Dorsolateral prefrontal cortex (tissue), 122 donors: ENCODE measurements at places on chromosomes 2 and 18. TPM values are rescaled to one million over a fixed set of nuclear protein-coding genes. Genes with fewer than 3 reads are reported as not detected.

Gene KRTCAP3
- total RNA-seq: 0.90 TPM

Gene EVA1A
- total RNA-seq: not detected

Gene PLB1
- 8.7 TPM for total RNA-seq

Gene MOGAT1
- total RNA-seq: not detected

Gene RESP18
- 0.81 TPM for total RNA-seq

Gene IL1RL2
- 4.6 TPM for total RNA-seq

Gene FIGN
- 13.9 TPM for total RNA-seq

Gene FAM161A
- 16.9 TPM for total RNA-seq

Gene LYPD6B
- total RNA-seq: 2.9 TPM

Gene CCDC74B
- total RNA-seq: 7.9 TPM

- DNase-seq: no peak
Observed at GRCh38 chr2:96866986-96867755, 2.7 kb downstream of the SEMA4C start.

- no peak for DNase-seq
Observed at GRCh38 chr2:50514901-50515300, 517.0 kb downstream of the NRXN1 start.

DNA sequence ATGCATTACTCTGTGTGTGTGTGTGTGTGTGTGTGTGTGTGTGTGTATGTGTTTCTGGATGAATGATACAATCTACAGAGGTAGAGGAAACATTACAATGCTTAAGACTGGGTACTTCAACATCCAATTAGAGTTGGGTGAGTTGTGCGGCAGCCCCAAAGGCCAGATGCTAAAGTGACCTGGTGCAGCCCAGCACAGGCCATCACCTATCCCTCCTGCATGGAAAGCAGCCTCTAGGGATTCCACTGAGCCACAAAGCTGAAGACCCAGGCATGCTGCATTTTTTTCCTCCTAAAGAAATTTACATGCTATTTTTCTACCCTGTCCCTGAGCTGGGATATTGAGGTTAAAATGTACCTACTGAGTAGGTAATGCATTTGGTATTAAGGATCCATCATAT is 79.1 kb upstream of the ETAA1 start:
- DNase-seq: no peak

DNA sequence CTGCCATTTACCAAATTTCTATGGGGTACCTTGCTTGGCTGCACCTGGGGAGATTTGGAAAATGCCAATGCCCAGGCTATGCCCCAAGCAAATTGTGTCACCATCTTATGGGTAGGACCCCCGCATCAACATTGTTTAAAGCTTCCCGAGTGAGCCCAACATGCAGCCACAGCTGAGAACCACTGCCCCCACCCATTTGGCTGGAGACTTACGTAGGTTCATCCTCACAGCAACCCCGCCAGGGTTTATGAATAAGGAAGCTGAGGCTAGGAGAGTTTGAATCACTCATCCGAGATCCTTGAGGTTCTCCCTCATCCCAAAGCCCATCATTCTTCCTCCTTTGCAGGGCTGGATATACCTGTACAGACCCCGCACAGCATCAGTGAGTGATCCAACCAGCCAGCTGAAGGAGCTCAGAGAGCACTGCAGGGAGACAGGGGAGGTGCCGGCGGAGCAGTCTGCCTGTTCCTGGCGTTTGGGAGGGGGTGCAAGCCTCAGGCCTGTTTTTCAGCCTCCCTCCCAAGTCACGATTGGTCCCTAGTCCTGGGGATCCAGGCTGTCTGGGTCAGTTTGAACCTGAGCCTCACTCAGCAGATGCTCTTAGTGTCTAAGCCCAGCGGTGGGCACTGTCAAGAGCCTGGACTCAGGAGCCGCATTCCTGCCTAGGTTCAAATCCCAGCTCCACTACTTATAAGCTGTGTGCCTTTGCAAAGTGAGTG is 164.9 kb downstream of the SMAD7 start:
- DNase-seq: no peak

DNA sequence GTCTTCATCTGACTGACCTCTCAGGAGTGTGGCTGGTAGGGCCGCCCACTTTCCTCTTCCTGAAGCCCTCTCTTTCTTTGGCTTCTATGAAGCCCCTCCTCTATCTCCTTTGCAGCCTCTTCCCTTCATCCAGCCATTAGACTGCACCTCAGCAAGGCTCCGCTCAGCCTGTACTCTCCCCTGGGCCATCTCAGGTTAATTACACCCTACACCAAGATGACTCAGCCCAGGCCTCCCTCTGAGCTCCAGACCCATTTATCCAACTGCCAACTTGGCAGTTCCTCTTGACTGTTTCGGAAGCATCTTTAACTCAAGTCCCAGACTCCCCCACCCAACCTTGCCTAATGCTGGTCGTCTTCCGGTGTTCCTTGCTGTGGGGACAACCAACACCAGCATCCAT is 5.8 kb upstream of the WNT6 start:
- no peak for DNase-seq

- no peak for DNase-seq
Observed at GRCh38 chr2:26892133-26892532, 44.2 kb downstream of the DPYSL5 start.

- no peak for DNase-seq
Observed at GRCh38 chr2:7525746-7526145, 608.5 kb downstream of the RNF144A start.

GRCh38 chr2:210562502-210563080 is 6.2 kb downstream of the CPS1 start:
- no peak for DNase-seq

DNA sequence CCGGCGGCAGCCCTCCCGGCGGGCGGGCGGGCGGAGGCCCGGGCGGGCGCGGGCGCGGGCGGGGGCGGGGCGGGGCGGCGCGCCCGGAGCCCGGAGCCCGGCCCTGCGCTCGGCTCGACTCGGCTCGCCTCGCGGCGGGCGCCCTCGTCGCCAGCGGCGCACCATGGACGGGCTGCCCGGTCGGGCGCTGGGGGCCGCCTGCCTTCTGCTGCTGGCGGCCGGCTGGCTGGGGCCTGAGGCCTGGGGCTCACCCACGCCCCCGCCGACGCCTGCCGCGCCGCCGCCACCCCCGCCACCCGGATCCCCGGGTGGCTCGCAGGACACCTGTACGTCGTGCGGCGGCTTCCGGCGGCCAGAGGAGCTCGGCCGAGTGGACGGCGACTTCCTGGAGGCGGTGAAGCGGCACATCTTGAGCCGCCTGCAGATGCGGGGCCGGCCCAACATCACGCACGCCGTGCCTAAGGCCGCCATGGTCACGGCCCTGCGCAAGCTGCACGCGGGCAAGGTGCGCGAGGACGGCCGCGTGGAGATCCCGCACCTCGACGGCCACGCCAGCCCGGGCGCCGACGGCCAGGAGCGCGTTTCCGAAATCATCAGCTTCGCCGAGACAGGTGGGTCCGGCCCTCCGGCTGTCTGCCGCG is at the start of gene INHBB:
TSS of gene INHBB (plus strand) at position 111 of the 641 bp plus-strand sequence. CDS start at position 164, 53 bp downstream.
- DNase-seq: no peak

- no peak for DNase-seq
Observed at GRCh38 chr2:72916743-72917137, 579 bp upstream of the EMX1 start.

- no peak for DNase-seq
Observed at GRCh38 chr2:128779301-128780095, 460.8 kb upstream of the HS6ST1 start.

GRCh38 chr2:156748221-156748620 is 312.0 kb downstream of the GPD2 start:
- peak; percentile 3 for DNase-seq

DNA sequence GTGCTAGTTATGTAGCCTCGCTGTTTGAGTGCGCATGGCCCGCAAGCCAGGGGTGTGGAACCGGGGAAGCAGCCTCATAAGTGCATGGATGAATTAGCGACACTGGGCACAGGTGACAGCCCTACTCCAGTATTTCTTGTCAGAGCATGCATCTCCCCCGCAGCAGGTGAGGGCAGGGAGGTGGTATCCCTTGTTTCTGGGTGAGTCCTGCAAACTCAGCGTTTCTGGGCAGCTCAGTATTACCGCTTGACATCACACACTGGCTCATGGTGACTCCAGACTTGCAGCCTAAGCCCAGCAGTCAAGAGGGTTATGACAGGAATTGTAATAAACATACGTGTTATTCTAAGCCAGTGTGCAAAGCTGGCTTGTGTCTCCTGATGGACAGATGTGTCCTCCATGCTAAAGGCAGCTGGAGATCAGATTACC is 2.5 kb downstream of the CABLES1 start:
- no peak for DNase-seq

- DNase-seq: no peak
Observed at GRCh38 chr2:181341855-181342600, 115.2 kb upstream of the ITGA4 start.

DNA sequence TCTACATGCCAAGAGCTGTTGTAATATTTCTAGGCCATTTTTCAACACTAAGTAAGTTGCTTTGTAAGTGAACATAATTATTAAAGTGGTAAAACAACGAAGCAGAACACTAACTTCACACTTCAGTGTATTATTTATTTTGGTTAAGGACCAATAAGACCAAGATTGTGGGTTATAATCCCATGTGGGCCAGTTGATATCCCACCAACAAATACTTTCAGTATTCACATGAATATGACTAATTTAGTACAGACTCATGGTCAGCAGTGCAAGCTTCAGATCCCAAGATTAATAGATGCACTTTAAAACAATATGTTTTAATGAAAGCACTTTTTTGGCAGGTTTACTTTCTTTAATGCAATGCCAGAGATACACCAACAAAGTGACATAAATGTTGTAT is 154.3 kb downstream of the LCLAT1 start:
- DNase-seq: no peak

GRCh38 chr2:47293976-47294375 is 109.0 kb upstream of the MSH2 start:
- DNase-seq: no peak

DNA sequence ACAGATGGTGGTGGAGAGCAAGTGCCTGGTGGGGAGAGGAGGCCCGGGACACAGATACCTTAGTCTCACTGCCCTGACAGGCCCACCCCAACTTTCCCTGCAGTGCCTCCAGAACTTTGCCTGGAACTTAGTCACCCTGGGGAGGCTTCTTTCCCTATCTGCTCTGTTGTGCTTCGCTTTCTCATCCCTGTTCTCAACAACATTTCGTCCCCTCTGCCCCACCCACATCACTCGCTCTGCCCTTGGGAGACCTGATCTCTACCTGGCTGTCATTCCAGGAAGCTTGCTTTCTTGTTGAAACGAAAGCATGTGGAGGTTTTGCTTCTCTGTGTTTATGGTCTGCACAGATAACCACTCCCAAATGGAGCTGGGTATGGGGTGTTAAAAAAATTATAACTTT is 93.8 kb downstream of the PRKCE start:
- DNase-seq: no peak

DNA sequence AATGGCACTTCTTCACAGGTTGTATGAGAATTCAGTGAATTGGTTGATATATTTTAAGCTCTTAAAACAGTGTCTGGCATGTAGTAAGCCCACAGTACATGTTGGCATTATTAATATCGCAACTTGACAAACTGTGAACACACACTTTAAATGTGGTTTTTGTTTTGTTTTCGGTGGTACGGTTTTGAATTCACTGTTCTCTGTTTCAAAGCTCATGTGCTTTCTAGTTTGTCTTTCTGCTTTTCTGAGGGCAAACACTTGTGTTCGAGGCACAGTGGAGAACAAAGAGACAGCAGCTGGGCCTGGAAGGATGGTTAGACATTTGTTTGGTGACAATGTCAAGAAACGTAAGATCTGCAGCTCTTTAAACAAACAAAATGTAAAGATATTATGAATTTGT is 276.5 kb upstream of the MC4R start:
- DNase-seq: no peak

DNA sequence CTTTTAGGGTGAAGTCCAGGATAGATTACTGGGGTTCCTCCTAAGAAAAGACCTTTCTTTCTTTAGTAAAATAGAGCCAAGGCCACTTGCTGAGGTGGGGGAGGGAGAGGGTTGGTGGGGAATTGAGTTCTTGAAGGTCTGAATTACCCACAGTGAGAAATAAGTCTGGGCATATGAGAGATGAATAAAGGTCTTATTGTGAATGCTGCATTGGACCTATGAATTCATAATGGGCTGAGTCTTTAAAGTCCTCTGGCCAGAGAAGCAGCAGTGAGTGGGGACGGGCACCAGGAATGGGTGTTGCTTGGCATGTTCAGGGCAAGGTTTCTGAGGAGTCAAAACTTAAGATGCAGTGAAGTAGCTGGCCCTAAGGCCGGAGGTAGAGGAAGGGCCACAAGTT is 10.5 kb downstream of the MAPRE3 start:
- no peak for DNase-seq

GRCh38 chr2:71609029-71609428 is 155.7 kb downstream of the DYSF start:
- no peak for DNase-seq

GRCh38 chr2:69191634-69192033 is 178.7 kb downstream of the ANTXR1 start:
- no peak for DNase-seq

- no peak for DNase-seq
Observed at GRCh38 chr2:33230195-33230594, 246.3 kb upstream of the RASGRP3 start.
